ENCODE measurements at places on chromosomes 12 and 14.

DNA sequence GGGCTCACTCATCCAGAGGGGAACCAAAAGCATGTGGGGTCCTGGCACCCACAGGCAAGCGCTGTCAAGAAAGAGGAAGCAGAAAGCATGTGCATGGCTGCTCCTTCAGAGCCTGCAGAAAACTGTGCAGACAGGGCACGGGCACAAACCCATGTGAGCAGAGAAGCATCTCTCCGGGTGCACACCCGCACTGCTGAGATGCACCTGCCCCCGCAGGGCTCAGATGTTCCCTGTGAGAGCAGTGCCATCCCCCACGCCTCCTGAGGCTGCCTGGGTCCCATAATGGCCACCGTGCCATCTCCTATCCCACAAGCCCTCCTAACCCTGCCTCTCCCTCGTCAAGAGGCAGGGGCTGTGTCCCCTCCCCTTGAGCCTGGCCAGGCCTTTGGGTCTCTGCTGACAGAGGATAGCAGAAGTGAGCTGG is 32.3 kb upstream of the INF2 start:
- no peak for DNase-seq

- no peak for DNase-seq
Observed at GRCh38 chr12:54220567-54220966, 31.8 kb upstream of the SMUG1 start.

GRCh38 chr12:18139989-18140596 is 50.1 kb upstream of the RERGL start:
- no peak for DNase-seq

DNA sequence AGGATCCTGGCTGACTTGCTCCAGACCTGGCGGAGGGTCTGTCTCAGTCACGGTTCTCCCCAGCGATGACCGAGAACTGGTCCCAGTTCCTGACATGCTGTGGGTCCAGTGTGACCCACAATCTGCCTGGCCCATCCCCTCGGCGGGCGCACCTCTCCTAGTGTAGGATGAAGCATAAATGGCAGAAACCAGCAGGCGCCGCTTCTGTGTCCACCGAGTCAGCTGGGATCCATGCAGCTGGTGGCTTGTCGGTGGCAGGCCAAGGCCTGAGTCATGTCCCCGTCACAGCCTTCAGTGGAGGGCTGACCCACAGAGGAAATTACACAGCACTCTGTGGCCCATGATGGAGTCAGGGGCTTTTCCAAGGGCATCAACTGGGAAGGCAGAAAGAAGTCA is 38.5 kb downstream of the NFKBIA start:
- DNase-seq, result peak; percentile 59

GRCh38 chr14:96065661-96066459 is 26.7 kb downstream of the C14orf132 start:
- DNase-seq, result no peak

DNA sequence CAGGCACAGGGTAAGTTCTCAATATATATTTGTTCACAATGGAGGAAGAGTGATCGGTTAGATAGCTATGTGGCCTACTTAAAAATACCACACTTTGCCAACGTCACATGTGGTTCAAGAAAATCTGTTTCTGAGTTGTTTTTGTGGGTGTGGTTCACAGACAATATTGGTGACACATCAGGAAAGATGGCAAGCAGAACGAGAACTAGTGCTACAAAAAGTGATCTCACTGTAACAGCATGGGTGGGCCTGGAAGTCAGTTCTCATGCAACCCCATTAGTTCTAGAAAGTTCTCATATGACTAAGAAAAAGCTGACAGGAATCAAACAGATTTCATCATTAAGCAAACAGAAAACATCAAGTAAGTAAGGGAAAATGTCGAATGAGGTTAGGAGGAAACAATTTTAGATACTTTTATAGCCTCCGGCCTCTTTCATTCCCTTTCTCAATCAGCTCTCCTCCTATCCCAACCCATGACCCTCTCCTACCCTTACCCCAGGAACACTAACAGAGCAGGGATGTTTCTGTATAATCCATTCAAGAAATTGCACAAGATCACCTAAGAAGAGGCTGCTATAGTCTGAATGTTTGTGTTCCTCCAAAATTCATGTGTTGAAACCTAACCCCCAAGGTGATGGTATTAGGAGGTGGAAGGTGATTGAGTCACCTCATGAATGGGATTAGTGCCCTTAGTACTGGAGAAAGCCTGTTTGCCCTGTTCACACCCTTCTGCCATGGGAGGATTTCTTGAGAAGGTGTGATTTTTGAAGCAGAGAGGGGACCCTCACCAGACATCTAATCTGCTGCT is 15.5 kb upstream of the NTN4 start:
- DNase-seq, result no peak

GRCh38 chr12:115891556-115892164 is 385.8 kb downstream of the MED13L start:
- DNase-seq, result no peak

DNA sequence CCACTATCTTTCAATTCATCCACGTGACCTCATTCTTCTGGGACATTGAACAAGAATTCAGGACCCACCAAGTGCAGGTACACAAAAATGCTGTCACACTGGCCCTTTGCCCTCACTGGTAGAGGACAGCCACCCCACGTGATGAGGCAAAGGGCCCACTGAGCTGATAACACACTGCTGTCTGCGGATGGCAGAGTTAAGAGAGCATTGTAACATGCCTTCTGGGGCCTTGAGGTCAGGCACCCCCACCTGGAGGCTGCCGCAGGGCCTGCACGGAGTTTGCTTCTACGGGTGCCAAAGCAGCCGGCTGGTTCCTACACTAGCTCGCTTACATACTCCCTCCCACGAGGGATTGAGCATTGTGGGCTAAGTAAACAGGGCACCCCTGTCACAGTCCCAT is 101.0 kb downstream of the LRIG3 start:
- DNase-seq, result no peak

DNA sequence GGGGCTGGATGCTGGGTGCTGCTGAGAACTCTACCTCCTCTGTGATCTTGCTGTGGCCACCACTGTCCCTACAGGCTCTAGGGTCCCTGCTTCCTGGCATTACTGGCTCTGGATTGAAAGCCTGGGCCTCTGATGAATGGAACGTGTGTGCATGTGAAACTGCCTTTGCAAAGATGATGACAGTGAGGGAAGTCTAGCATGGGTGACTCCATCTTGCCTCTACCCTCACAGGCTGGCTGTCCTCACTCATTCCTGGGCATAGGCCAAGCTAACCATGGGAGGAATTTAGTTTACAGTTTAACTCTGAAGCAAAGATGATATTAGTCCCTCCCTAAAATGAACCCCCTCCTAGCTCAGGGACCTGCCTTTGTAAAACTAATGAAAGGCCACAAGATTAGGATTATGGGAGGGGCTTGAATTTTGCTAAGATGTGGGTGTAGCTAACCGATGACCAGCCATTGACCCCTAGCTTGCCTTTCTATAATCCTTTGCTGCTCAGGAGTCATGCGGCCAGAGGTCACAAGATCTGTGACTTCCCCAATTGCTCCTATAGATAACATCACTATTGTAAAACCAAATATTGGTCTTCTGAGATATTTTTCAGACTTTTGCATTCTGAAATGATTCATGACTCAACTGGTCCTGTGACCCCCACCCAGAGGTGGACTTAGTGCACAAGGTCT is 2.2 kb upstream of the C1S start:
- DNase-seq, result no peak

- DNase-seq, result no peak
Observed at GRCh38 chr12:46349253-46349652, 23.3 kb downstream of the SLC38A2 start.

DNA sequence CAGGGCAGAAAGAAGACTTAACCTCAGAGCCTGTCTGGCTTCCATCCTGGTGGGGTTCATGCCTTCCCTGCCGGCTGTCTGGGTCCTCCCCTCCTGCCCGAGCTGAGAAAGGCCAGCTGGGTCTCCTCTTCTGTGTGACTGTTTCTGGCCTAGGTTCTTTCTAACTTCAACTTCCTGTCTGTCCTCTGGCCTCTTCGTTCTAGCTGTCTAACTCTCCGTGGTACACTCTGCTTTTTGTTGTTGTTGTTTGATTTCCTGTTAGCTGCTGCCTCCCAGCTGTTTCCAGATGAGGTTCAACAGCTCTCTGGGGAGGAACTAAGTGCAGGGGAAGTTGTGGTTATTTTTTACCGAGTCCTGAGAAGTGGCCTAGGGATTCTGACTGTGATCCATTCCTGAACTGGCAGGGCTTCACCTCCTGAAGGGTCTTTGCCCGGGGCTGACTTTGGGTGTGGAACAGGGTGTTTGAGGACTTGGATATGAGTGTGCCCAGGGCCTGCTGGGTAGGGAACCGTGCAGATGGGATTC is 3.2 kb downstream of the MLXIP start:
- DNase-seq, result peak; percentile 32

DNA sequence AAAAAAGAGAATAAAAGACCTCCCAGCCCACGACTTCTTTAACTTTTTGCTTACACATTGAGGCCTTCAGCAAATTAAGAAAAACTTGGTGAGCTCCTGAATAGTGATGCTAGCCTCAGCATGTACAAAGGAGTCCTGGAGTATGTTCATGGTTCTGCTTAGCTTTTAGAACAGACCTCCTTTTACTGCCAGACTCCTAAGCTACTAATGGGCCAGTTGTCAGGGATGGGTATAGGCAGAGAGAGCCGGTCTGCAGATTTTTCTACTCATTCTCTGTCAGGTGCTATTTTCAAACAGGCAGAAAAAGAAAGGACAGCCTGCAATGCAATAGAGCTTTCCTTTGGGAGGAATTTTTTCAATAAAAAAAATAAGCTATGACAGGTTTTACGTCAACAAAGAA is 81.9 kb upstream of the REP15 start:
- DNase-seq, result no peak

DNA sequence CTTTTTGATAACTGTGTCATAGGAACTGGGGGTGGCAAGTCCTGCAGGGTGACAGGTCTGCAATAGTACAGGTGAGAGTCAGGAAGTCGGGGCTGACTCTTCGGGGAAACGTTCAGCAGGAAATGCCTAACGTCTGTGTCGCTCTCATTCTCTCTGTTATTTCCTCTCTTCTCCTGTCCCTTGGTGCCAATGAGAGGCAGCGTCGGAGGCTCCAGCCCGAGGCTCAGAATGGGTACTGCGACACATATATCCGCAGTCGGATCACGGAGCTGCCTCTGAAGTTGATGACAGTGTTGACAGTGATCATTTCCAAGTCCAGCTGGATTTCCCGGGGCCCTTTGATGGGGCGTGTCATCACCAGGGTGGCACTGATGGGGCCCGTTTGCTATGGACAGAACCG is 2.7 kb upstream of the TC2N start:
- peak; percentile 48 for DNase-seq

DNA sequence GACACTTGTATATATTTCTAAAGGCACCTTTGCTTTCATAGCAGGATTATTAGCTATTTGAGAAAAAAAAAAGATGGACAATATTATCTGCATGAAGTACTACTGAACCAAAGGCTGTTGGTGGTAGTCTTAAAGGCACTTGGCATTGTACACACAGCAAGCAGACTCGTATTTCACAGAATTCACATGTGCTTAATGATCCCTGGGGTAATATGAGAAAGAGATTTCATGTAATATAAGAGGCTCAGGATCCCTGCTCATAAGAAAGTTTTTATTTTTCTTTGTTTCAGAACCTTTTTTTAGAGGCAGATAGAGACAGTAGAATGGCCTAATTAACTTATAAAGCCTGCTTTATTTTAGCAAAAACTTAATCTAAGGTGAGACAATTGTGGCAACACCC is 59.5 kb downstream of the SYNE2 start:
- DNase-seq, result no peak

GRCh38 chr14:63011623-63012022 is 33.6 kb downstream of the KCNH5 start:
- no peak for DNase-seq

DNA sequence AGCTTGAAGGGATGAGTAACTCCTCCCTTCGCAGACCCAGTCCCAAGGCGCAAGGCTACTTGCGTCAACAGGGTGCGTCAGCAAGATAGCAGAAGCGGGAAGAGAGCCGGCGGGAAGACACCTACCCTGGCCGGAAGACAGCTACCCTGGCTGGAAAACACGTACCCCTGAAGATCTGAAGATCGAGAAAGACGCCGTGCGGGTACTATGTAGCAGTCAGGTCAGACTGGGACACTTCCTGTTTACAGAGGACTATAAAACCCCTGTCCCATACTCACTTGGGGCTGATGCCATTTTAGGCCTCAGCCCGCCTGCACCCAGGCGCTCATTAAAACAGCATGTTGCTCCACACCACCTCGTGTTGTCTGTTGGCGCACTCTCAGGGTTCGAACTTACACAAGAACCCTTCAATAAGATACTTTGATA is 80.9 kb downstream of the ABCD2 start:
- no peak for DNase-seq

DNA sequence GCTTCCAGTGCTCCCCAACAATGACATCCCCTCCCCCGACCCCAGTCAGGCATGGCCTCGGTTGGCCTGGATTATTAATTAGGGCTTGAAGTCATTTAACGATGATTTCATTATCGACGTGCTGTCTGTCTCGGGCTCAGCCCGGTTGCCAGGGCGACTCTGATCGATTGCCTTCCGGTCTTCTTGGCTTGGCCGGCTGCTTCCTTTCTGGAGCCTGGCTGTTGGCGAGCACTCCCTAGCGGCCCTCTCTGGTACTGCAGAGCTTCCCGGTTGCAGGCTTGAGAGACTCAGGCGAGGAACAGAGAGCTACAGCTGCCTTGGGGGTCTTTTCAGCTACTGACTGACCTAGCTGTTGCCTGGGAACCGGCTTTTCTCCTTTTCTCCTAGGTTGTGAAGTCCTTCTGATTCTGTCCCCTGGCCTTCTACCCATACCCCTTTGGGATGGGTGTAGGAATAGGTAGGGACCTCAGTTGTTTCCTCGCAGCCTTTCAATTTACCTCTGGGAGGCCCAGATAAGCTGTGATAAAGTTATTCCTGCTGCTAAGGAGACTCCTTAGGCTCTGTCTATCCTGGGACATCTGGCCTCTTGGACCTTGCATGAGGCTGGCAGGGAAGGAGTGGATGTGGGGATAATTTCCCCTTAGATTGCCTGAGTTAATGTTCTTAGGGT is 5.5 kb upstream of the CISTR start:
- peak; percentile 77 for DNase-seq

- no peak for DNase-seq
Observed at GRCh38 chr14:36207500-36207899, 31.0 kb upstream of the PTCSC3 start.

- no peak for DNase-seq
Observed at GRCh38 chr14:44897845-44898151, 63.9 kb downstream of the KLHL28 start.

- no peak for DNase-seq
Observed at GRCh38 chr12:113249546-113249945, 28.3 kb downstream of the TPCN1 start.
